ENCODE measurements at places on chromosomes 12 and 14.

GRCh38 chr12:128076188-128076587 is 190.8 kb upstream of the TMEM132C start:
- peak; percentile 31 for DNase-seq

- DNase-seq, result no peak
These were observed 213.4 kb downstream of the VRK1 start for GRCh38 chr14:97010491-97011160.

DNA sequence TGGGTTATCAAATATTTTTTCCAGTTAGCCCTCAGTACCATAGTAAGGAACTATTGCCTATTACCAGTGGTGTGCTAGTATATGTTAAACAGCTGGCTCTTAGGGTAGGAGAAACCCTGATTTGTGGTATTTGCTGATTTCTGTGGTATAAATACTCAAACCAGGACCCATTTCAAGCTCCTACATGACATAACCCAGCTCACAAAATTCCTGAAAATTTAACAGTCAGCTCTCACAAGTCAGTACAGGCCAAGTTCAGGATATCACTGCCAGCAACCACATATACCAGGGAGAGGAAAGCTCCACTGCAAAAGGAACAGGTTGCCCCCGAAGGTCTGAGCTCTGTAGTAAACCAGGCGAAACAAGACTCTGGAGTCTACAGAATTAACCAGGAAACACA is 315.3 kb downstream of the NOVA1 start:
- DNase-seq, result no peak

DNA sequence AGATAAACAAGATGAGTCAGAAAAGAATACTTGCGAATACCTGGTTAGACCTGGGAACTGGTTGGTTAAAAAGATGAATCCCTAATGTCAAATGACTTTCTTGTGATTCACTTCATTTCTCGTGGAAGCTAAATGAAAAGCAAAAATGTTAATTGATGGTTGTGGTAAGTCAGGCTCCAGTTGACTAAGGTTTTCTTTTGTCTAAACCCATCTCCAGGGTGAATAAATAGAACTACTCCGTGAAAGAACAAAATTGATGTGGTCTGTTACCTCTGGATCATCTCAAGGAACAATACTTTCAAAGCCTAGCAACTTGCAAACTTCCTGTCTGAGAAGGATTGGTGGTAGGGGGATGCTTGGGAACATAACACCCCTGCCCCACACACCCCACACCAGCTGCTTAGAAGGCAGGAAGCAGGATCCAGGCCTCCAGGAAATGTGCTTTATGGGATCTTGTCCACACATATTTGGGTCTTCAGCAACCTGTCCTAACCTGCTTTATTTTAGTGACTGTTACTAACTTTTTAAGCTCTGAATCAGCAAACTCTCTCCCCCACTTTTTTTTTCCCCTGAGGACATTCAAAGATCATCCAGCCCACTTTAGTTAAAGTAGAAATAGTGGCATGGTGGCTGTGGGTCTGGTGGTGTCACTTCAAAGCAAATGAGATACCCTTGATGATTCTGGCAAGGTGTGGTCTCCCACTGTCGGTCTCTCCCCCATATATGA is 60.4 kb upstream of the PTHLH start:
- peak; percentile 77 for DNase-seq

GRCh38 chr14:95146079-95146771 is 11.1 kb downstream of the DICER1 start:
- no peak for DNase-seq

GRCh38 chr12:62129291-62129690 is 130.9 kb upstream of the USP15 start:
- no peak for DNase-seq

DNA sequence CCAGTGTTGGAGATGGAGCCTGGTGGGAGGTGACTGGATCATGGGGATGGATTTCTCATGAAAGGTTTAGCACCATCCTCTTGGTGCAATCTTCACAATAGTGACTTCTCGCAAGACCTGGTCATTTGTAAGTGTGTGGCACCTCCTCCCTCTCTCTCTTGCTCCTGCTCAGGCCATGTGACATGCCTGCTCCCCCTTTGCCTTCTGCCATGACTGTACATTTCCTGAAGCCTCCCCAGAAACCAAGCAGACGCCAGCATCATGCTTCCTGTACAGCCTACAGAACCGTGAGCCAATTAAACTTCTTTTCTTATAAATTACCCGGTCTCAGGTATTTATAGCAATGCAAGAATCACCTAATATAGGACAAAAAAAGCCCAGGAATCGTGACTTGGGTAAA is 171.0 kb upstream of the FOXN3 start:
- DNase-seq, result no peak

All from RWPE1 (cell line).